ENCODE measurements at places on chromosomes 12 and 14.

DNA sequence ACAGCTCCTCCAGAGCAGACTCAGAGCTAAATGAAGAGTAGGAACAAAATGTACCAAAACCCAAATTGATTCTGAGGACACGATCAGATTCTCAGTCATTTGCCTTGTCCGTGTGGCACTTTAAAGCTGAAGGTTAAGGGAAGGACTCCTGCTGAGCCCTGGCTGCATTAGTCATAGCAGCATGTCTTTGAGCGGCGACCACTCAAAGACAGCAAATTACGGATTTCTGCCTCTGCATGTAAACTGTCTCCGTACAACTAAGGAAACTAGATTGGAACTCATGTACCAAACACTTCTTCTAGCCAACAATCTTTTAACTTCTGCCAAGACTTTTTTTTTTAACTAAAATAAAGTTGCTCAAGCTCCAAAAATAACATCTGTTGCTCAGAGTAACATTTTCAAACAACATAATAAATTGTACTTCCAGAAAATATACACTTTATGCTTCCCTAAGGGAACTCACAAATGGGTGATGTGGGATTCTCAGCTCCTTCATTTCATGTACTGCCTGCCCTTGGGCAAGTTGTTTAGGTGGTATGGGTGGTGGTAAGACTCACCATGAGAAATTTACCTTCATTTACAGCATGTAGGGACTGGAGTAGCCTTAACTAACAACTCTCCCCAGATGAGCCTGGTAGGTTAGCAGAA is 56.1 kb downstream of the RERG start:
- no peak for DNase-seq

DNA sequence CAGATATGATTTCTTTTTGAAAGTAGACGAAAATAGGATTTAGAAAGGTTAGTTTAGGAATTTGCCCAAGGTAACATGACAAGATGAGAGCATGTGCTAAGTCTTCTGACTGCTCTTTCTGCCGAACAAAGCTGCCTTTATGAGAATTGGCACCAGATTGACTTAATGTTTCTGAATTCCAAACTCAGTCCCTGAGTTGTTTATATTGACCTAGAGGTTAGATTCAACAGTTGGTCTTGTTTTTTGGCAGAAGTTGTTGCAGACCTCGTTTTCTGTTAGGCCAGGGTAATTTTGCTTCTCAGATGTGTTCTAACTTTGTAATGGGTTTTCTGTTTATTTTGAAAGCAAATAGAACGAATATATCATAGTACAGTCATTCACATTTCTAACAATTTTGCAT is 61.5 kb upstream of the LRTM2 start:
- DNase-seq: no peak

DNA sequence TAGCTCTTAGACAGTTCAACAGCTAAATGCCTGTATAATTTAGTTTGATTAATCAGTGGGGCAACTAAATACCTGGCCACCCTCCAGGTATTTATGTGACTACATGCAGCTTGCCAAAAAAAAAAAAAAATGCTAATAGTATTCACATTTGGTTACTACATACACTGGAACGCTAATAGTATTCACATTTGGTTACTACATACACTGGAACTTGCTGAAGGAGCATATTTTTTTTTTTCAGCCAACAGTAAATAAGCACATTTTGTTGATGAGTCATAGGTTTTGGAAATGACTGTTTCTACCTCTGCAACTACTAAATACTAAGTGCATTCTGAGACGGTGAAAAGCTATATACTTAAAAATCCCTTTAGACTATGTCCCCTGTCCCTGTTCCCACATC is 1172.3 kb downstream of the LRFN5 start:
- no peak for DNase-seq

- no peak for DNase-seq
These were observed 56.4 kb downstream of the LRRC74A start for GRCh38 chr14:76882651-76883050.

DNA sequence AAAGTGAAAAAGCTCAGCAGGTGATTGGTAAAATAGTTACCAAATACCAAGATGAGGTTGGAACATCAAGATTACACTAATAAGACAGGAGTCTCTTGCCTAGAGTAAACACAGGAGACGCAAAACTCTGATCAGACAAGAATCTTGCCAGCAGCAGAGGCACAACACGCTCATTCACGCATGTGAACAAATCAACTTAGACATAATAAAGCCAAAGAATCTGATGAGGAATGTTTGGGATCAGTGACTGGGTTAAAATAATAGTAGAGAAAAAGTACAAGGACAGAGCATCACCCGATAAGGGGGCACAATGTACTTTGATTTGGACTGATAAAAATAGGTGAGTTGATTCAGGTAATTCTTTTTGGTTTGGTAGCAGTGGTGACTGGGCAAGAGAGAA is 159.5 kb upstream of the GRIP1 start:
- no peak for DNase-seq

GRCh38 chr12:53533471-53533870 is 26.2 kb upstream of the NPFF start:
- no peak for DNase-seq

DNA sequence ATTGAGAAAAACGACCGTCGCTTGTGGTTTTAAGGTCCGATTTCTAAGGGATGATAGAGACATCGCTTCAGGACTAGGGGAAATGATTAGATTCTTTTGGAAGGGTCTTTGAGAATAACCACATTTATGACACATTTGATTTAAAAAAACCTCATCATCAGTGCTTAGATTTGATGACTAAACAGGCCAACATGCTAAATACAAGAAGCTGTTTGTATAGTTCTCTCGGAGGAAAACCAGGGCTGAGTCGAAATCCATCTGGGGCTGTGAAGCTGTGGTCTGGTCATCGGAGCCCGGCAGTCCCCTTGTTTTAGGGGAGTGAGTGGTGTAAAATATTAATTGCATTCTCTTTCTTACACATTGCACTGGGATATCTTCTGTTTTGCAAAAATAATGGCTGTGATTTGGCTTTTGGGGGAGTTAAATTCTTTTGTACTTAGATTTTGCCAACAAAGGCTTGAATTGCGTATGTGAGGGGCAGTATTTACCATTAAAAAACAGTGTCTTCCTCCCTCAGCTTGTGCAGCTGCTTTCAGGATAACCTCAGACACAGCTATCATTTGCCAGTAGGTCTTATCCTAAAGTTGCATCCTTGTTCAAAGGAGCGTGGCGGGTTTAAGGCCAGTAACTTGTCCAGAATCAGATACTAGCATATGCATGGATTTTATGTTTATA is 550 bp downstream of the GNG2 start:
- no peak for DNase-seq

- DNase-seq: no peak
These were observed 7.1 kb downstream of the IL22 start for GRCh38 chr12:68246350-68246749.

- no peak for DNase-seq
These were observed 26.0 kb upstream of the VPS37B start for GRCh38 chr12:122921917-122922316.

- DNase-seq: no peak
These were observed 6.8 kb downstream of the OR11G2 start for GRCh38 chr14:20197459-20197858.

GRCh38 chr12:11771356-11771755 is 121.9 kb downstream of the ETV6 start:
- no peak for DNase-seq

DNA sequence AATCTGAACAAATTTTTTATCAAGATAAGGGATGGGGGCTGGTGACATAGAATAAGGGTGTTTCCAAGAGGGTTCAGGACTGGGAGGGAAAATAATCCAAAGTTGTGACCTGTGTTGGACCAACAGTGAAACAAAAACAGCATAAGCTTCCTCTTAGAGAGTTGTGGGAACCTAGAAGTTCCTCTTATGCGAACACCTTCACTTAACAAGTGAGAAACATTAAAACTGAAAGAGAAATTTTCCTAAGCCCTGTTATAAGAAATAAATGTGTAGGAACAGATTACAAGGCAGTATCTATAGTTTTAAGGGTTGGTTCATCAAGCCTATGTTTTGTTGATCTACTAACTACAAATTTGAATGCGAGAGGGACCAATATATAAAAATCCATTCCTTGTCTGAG is 58.4 kb downstream of the LLPH start:
- DNase-seq: no peak

DNA sequence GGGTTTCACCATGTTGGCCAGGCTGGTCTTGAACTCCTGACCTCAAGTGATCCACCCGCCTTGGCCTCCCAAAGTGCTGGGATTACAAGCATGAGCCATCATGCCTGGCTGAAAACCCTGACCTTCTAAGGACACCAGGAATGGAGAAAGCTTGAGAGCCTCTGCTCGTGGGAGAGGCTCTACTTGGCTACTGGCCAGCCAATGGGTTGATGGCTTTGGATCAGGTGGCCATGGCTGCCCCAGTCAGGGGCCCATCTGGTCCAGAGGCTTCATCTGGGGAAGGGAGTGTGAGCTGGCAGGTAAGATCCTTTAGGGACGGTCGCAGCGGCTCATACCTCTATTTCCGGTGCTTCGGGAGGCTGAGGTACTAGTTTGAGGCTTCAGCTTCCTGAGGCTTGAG is 42.5 kb upstream of the PPP1CC start:
- no peak for DNase-seq

- DNase-seq: no peak
These were observed 4.8 kb downstream of the HOXC5 start for GRCh38 chr12:54037360-54038283.

DNA sequence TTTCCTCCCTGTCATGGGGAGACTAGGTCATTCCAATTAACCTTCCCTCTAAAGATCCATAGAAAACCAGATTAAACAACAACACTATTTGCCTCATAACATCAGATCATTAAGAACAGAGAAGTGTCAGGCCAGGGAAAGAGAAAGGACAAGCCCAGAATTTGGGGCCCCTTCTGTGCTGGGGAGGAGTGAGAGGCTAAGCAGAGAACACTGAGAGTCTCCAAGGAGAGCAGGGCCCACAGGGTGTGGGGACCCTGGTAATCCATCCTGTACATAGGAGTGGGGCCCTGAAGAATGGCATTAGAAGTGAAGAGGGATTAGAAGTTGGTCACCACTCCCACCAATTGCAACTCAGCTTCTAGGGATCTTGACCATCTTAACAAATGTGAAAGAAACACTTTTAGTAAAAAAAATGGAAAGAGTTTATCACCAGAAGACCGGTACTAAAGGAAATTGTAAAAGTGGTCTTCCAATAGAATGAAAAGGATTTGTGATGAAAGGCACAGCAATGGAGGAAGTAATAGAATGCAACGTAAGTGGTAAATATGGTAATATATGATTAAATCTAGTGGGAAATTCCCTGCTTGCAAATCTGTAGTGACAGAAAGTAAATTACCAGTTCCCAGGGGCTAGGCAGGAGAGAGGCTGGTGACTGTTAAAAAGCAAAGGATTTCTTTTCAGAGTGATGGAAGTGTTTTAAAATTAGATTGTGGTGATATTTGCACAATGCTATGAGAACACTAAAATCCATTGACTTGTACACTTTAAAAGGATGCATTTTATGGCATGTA is 14.0 kb upstream of the TMTC1 start:
- no peak for DNase-seq

DNA sequence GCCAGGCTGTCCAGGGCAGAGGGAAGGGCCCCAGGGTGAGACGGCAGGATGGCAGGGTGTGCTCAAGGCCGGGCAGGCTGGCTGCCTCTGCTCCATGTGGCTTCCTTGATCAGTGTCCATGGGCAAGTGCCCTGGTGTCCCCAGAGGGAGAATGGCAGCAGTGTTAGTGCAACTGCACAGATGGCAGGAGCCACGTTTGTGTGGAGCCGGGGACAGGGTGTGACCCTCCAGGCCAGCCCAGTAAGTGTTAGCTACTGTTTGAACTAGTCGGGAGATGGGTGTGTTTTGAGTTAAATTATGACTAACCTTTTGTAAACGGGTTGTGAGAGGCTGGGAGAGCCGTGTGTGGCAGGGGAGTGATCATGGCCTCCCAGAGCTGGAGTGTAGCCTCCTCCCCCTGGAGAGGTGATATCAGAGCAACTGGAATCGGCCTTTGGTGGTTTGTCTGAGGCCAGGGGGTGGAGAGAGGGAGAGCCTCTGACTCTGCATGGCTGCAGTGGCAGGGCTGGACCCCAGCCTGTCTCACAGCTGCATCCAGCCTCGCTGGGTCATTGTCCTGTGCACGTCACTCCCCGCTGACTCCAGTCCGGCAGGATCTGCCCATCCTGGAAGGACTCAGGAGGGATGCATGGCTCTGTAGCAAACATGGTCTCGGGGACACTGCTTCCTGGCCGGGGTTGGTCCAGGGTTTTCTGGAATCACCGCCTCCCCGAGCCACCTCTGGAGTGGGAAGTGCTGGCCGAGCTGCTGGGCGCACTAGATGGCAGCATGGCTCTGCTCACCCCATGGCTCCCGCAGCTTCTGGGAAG is 27.8 kb downstream of the AACS start:
- no peak for DNase-seq

- DNase-seq: no peak
These were observed 153.9 kb upstream of the EGLN3 start for GRCh38 chr14:34104489-34105397.

GRCh38 chr14:72583316-72584272 is 310.3 kb downstream of the DPF3 start:
- DNase-seq: peak; percentile 17

DNA sequence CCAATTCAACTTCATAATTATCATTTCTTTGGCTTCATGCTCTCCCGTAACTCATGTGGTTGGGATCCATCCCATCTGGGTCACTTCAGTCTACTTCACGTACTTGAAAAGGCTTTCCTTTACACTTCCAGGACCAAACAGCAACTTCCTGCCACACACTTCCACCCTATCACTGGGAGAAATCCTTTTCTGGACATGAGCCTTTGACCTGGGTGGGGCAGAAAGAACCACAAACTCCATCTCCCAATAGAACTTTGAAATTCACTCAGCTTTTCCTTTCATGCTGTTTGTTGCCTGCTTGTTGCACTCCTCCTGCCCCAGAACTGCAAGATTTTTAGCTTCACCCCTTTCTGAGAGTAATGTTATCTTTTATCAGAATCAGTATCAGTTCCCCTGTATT is 18.4 kb upstream of the GALNT16 start:
- no peak for DNase-seq

DNA sequence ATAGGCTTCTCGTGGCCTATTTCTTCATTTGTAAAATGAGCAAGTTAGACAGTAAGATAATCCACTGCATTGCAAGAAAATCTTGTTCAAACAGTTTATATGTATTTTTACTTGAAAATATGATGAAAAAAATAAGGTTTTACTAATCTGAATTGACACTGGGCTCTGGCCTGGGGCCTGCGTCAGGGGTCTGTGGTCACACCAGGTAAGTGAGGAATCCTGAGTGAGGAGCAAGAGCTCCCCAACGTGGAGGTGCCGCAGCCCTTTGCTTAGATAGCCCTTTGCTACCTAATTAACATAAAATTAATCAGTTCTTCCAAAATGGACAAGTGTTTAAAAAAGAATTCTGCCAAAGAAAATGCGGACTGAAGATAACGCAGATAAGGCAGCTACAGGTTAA is 39.1 kb upstream of the STAB2 start:
- DNase-seq: no peak

- DNase-seq: no peak
These were observed 34.2 kb downstream of the TRAF3 start for GRCh38 chr14:102811254-102811963.

DNA sequence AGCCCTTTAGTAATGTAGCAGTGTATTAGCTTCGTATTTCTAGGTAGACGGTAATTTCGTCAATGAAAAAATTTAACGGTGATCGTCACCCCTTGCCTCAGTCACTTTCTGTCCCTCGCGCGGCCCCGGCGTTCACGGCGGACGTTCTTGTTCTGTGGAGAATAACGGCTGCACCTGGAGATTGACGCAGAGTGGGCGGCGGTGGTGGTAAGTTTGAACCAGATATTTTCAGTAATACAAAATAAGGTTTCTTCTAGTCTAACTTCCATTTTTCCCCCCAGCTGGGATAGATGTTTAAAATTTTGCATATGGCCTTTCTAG is 341 bp downstream of the ZNF10 start:
- DNase-seq: no peak

- no peak for DNase-seq
These were observed 452.2 kb upstream of the RPL10L start for GRCh38 chr14:47103771-47104170.
